CD4-positive, alpha-beta T cell treated with Interleukin-21 for 1 hour (primary cell): ENCODE measurements at places on chromosomes 1 and 21.

DNA sequence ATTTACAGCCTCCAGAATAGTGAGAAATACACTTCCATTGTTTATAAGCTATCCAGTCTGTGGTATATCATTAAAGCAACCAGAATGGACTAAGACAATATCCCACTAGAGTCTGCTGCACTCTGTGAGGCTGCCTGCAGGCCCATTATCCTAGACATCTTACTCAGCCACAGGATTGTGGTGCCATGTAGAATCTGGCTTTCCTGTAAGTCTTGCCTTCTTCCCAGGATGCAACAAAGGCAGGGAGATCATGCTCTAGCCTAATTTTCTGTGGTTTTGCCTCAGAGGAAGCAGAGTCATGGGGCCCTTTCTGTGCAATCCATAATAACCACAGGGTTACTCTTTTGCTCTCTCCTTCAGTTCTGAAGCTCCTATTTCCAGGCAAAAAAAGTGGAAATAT lies 299.1 kb upstream of the DEPDC1 start:
- no peak for DNase-seq

DNA sequence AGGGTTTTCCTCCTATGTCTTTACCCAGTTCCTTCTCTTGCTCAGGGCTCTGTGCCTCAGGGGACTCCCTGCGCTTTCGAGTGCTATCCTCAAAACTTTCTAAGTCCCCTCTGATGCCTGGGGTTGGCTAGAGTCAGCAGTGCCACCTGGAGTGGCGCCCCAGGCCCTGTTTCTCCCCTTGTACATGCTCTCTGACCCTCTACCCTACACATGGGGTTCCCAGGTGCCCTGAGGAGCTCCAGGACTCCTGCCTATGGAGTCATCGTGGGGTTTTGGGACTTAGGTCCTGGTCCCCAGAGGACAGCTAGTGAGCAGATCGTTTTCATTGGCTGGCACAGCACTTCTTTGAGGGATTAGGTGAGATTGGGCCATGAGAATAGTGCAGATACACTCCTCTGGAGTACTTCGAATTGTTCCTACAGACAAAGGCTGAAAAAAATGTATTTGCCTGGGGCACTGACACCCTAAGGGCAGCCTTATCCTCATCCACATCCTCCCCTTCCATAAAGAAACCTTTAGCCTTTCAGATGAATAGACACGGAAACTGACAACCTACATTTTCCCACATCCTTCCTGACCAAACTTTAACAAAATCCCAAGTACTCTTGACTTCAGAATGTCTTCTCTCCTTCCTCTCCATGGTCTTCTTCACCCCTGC lies 41.5 kb downstream of the LGR6 start:
- DNase-seq: no peak

DNA sequence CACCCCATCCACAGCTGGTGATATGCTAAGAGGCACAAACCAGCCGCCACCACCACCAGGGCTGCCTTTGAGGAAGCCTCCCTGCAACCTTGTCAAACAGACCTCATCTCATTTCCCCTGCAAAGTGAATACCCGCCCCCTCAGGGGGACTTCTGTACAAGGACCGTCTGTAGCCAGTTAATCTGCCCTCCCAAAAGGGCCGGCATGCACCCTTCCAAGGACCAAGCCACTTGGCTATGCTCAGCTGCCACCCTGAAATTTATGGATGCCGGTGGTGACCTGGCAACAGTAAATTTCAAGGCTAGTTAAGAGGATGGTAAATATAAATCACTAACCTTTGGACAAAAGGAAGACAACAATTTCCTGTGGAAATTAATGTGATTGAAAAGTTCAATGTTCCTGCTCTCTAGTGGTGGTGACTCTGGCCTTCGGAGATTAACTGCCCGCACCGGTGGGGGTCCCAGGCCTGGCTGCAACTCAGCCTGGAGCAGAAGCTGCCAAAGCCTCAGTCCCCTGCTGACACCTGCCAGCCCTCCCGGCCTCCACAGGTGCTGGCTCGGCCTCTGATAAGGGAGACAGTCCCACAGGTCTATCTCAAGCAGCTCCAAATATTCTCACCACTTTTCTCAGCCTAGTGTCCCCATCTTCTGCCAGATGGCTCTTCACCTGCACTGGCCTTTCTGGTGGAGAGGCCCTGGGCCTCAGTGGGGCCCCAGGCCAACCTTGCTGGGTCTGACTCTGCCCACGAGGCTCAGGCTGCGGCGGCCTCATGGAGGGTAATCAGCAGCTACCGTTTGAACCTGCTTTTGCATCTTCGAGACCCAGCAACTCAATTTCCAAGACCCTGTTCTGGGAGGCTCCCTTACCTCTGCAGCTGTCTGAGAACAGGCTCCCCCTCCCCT lies 12.2 kb downstream of the TMEM53 start:
- no peak for DNase-seq

DNA sequence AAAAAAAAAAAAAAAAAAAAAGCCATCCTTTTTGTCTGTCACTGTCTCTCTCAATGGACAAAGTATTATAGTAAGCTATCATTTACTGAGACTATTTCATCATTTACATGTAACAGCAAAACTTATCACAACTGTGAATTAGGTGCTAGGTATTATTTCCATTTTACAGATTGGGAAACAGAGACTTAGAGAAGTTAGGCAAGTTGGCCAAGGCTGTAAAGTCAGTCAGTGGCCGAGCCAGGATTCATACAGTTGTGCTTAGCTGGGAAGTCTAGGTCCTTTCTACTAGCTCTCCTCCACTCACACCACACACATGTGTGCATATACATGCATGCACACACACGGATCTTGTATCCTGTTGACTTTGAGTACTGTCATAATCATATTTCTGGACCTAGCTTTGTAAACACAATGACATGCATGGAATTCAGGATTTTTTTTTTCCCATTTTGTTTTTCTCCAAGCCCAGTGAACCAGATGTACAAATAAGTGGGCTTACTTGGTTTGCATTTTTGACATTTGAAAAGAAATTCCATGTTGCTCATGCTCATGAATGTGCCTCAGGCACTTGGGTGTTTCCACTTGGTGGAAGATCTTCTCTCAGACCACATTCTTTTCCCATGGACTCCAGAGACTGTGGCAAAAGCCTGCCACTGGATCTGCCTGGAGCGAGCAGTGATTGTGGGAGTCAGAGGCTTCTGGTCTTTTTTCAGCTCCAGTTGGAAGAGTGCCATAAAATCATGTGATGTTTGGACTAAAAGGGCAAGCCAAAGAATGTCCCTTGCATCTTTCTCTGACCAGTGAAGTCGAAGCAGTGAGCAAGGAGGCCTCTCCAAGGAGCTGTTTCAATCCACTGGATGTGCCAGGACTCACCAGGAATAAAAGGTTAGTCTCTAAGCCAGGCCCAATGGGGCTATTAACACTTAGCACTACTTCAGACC lies 61.7 kb upstream of the DNAJC6 start:
- no peak for DNase-seq

DNA sequence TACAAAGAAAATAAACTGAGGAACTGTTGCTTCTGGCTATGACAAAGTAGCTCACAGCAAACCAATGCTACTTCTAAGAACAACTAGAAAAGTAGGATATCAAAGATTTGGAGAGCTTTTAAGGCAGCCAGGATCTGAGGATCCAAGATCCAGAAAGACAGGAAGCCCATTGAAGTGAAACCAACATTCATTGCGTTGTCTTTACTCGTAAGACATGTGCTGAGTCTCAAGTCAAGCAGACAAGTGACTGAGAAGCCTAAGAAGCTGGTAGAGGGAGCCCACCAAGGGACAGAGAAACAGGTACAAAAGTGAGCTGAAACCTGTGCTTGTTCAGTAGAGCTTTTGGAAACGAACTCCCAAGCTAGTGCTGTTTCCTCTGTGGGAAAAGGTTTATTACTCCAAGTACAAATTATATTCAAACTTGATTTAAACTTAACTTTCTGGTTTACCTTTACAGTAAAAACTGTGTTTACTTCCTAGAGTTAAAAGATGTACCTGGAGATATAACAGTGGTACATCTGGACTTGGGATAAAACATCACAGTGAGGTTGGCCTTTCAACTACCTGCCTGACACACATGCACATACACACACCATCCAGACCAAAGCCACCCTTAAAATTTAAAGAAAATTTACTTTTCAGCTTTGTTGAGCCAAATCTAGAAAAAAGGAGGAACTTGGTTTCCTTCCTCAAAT lies 41.2 kb downstream of the NME7 start:
- DNase-seq: no peak

DNA sequence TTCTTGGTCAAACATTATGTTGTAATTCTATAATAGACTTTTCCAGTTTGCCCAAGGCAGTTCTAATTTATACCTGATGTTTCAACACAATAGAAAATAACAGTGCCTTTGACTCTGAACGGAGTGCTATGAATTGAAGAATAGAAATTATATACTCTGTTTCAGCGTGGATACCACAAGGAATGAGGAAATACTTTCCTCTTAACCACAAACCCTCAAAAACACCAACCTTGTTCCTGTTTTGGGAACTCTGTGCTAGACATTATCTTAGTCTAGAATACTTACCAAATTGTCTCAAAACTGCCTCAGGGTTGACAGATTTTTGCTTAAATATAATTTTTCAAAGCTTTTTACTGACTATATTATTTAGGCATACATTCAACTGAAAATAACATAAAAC lies 1629.3 kb downstream of the MRPL39 start:
- no peak for DNase-seq

GRCh38 chr1:230916587-230917283 lies 48.4 kb upstream of the C1orf198 start:
- no peak for DNase-seq

GRCh38 chr1:93346421-93346993 lies 800 bp downstream of the DR1 start:
- peak; percentile 58 for DNase-seq

- no peak for DNase-seq
These were observed 2.9 kb upstream of the PTGFRN start for GRCh38 chr1:116906812-116907211.

DNA sequence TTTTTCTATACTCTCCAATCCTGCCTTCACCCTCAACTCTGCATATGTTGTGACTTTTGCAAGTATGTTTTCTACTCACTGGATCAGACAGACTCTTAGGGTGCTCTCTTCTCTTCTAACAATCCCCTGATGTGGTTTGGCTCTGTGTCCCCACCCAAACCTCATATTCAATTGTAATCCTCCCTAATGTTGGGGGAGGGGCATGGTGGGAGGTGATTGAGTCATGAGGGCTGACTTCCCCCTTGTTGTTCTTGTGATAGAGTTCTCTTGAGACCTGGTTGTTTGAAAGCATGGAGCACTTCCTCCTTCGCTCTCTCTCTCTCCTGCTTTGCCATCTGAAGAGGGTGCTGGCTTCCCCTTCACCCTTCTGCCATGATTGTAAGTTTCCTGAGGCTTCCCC lies 148.9 kb upstream of the IGSF21 start:
- no peak for DNase-seq

- no peak for DNase-seq
These were observed 94.7 kb downstream of the SIK1 start for GRCh38 chr21:43331962-43332828.

- DNase-seq: no peak
These were observed 101.5 kb downstream of the C1orf94 start for GRCh38 chr1:34278211-34278610.

- DNase-seq: no peak
These were observed at the start of gene NAV1 for GRCh38 chr1:201538612-201539551. NAV1 (plus strand) TSS chr1:201539127; CDS start chr1:201622885, 83,758 bp downstream.

DNA sequence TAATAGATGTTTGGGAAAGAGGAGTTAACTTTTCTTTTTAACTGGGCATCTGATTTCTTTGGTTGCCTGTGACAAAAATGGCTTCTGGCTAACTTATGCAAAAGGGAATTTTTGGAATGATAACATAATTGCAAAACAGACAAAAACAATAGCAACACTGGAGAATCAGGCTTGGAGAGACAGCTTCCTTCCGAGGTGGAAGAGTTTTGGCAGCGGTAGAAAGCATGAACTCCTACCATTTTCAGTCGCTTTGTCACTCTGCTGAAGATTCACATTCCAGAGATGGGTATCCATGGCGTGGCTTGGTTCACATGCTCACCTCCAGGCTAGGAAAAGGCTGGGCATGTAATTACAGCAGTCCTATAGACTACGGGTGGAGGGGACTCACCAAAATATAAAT lies 17.2 kb upstream of the FGGY start:
- DNase-seq: no peak

DNA sequence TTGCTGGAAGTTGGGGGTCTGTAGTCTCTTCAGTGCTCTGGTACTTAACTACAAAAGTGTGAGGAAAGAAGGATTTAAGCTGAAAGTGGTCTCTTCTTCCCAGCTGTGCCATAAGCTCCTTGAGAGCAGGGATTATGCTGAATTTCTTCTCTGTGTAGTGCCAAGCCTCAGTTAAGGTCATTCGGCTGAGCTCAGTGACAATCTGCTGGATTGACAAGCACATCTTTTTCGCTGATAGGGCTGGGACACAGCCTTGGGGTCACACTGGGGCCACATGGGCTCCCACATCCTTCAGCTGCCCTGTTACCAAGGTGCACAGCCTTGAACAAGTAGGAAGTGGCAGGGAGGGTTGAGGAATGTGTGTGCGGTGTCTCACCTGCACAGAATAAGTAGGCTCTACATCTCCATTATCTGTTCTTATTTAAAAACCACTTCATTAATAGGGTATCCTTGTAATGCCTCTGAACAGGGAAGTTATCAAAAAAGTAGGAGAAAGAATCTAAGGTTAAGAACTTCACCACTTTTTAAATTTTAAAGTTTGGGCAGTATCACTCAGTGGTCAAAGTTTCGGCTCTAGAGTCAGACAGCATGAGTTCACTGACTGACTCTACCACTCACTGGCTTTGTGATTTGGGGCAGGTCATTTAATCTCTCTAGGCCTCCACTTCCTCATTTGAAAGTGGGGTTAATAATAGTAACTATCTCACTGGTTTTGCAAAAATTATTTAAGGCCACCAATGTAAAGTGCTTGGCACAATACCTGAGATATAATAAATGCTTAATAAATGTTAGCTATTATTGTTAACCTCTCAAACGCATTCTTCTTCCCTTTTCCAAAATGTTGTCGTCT lies 10.3 kb downstream of the ZBTB40 start:
- DNase-seq: no peak

- DNase-seq: no peak
These were observed 66.8 kb upstream of the ASB17 start for GRCh38 chr1:75999034-75999433.

- no peak for DNase-seq
These were observed 13.4 kb downstream of the RNASEL start for GRCh38 chr1:182575540-182576149.

DNA sequence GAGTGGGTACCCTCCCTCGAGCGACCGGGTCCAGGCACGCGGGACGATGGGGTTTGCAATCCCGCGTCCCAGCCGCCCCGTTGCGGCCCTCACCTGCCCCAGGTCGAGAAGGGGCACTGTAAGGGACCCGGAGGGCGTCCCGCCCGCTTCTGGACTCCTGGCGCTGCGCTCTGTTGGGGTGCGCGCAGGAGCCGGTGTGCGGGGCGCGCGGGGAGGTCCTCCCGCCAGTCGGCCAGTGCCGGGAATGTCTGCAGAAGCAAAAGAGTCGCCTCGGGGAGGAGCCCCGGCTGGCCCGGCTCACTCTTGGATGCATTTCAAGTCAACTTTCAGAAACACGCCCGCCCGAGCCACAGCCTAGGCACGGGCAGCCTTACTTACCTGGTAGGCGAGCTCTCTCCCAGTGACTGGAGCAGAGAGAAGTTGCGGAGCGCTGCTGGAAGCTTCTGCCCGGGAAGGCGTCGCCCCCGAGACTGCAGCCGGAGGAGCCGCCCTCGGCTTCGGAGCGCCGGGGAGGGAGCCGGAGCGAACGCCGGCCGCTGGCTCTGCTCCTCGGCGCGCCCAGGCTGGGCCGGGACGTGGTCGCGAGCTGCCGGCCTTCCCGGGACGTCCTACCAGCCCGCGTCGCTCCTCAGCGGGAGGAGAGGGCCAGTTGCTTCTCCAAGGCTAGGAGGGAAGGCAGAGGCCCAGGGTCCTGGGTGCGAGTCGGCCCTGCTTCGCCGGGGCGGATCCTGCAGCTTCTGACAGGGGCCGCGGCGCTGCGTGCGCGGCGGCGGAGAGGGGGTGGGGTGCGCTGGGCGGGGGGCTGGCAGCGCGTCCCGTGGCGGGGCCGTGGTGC lies at the start of gene LMX1A:
TSS of gene LMX1A (minus strand) at position 739 of the 835 bp plus-strand sequence. CDS start 1,156 bp downstream, outside the sequence.
- DNase-seq: no peak
